ENCODE measurements at places on chromosomes 11 and 22.

DNA sequence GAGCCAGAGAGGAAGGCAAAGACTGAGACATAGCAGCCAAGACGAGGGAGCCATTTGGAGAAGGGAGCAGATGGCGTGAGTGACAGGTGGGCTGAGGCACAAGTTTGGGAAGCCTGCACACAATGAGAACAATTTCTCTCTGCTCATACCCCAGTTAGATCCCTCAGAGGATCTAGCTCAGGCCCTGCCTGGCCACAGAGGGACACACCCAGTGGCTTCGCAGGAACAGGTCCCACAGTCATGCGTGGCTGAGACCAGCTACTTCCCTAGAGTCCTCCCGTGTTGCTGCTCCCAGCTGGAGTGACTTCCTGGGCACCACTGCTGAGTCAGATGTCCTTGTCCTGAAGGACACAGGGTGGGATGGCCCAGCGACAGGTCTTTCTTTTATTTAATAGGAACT, 33.4 kb upstream of the LYVE1 start:
- DNase-seq: no peak

GRCh38 chr22:47122441-47123000, 360.1 kb downstream of the TBC1D22A start:
- no peak for DNase-seq

- no peak for DNase-seq
Observed at GRCh38 chr11:81303038-81303664, 1430.5 kb downstream of the FAM181B start.

- DNase-seq: no peak
Observed at GRCh38 chr22:28899199-28899853, 16.0 kb downstream of the ZNRF3 start.

DNA sequence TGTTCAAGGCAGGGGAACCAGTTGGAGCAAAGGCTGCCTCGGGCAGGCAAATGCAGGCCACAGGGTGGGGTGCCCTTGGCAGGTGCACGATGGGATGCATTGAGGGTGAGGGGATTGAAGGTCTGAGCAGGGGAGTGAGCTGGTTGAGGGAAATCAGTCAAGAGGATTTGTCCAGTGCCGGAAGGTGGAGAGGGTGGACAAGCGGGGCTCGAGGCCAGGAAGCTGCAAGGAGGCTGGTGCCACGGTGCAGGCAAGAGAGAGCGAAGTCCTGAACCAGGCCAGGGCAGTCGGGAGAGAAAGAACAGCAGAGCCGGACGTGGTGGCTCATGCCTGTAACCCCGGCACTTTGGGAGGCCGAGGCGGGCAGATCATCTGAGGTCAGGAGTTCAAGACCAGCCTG, 10.4 kb upstream of the MS4A10 start:
- no peak for DNase-seq

DNA sequence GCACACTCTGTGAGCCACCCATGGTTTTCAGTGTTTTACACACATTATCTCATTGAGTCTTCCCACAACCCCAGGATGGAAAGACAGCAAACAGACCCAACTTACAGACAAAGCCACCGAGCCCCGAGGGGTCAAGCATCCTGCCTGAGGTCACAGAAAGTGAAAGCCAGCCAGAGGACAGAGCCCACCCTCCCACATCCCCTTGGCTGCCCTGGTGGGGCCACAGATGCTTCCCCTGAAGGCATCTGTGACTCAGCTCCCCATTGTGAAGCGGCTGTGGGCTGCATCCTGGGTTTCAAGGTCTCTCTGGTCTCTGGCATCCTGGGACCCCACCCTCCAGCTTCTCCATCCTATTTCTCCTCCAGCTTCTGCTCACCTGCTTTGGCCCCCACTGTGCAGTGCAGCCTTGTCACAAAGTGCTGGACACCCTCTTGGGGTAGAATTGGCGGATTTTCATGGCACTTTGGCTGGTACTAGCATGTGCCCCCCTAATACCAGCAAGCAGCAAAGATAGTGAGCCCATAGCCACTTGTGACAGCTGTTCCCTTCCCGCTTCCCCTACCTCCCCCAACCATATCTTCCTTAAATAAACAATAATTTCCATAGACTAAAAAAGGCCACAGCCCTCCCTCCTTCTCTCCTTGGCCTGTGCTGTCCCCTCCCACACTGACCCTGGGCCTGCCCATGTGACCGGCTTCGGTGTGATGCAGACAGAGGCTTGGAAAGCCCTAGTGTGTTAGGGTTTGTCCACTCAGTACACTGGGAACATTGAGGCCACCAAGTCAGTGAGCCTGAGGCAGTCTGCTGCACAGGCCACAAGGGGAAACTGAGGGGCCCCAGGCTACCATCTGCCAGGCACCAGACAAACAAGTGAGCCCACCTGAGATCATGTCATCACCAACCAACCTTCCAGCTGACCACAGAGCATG, 53.9 kb upstream of the SHISAL1 start:
- no peak for DNase-seq

GRCh38 chr11:6627762-6628241, 8.6 kb upstream of the TPP1 start:
- no peak for DNase-seq

DNA sequence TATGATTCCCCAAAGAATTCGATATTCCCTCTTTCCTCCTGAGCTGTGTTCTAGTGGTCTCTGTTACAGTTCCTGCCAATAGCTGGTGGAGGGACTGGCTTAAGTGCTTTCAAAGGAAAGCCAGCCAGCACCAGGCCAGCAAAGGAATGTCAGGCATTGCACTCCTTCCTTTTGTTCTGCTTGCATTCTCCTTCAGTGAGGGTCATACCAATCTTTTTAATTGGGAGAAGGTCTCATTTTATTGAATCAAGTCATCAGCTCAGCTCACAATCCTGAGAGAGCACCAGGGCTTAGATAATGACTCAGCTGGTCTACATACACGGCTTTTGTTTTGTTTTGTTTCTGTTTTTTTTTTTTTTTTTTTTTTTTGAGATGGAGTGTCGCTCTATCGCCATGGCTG, 222.9 kb downstream of the NAV2 start:
- no peak for DNase-seq

GRCh38 chr11:115613986-115614632, 109.9 kb upstream of the CADM1 start:
- DNase-seq: no peak

GRCh38 chr11:21412652-21413383, 743.4 kb downstream of the NELL1 start:
- DNase-seq: no peak

GRCh38 chr11:33005175-33005574, 10.5 kb upstream of the DEPDC7 start:
- no peak for DNase-seq

- DNase-seq: no peak
Observed at GRCh38 chr22:46588279-46589140, 31.7 kb upstream of the GRAMD4 start.

DNA sequence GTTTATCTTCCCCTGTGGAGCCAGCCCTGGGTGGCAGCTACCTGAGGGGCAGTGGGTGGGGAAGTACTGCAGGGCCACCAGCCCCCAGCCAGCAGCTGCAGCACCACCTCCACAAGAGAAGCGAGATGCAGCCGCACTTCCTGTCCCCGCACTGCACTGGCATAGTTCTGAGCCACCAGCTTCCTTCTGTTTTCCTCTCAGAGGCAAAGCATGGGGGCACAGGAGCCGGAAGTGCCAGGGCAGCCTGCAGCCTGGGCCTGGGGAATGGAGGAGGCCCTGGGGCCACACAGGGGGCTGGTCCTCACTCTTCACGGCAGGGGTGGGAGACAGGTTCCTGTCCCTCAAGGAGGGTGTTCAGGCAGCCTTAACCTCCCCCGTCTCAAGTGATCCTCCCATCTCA, 11.9 kb upstream of the SH3BP1 start:
- DNase-seq: peak; percentile 74

- DNase-seq: no peak
Observed at GRCh38 chr11:11389238-11389637, 36.2 kb upstream of the CSNK2A3 start.

DNA sequence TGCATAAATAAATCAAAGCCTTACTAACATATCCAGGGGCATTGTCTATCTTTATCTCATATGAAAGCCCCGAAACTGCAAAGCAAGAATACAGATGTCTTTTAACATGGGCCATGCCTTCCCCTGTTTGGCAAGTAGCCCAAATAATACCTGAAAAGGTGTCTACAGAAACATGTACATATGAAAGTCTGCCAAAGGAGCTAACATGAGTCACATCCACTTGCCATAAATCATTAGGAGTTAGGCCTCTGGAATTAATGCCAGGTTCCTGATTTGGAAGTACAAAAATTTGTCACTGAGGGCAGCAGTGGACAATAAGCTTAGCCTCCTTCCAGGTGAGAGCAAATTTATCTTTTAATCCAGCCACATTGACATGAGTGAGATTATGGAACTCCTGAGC, 85.5 kb upstream of the PGR start:
- no peak for DNase-seq

DNA sequence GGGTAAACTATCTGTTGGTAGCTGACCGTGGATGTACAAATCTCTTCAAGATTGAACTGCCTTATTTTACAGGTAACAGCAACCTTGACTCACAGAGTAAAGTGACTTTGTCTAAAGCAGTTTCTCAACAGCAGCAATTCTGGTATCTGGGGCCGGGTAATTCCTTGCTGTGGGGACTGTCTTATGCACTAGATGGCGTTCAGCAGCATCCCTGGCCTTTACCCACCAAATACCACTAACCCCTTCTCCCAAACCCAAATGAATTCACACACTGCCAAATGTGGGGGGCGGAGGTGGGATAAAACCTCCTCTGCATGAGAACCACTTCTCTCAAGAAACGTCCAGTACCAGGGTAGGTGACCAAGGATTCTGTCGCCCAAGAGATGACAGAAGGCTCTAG, 1.7 kb upstream of the INCENP start:
- DNase-seq: no peak

DNA sequence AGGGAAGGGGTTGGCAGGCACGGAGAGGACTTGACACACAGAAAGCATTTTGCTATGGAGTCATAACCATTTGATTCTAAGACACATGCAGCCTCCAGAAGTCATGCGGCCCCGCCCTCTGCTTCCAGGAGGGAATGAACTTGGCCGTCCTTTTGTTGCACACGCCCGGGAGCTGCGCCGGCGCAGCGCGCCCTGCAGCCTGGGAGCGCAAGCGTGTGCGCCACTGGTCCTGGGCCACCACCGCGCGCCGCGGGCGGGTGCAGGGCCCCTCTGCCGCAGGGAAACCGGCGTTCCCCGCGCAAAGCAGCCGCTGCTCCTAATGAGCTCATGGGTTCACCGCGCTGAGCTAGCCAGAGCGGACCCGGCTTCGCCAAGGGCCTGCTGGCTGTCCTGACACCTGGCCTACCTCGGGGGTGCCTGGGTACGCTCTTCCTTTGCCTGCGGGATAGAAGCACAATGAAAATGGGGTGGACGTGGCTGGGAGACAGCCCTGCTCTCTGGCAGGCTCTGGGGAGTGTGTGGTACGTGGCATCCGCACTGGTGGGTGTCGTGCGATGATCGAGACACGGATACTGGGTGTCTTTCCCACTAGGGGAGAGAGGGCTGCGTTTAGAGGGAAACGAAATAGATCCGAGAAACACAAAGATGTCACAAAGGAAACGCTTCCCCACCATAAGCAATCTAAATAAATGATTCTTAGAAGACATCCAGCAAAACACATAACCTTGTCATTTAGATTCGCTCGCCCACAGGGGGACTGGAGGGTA, 669 bp downstream of the MICAL3 start:
- DNase-seq: peak; percentile 82

- DNase-seq: no peak
Observed at GRCh38 chr11:93221539-93221938, 23.7 kb upstream of the SLC36A4 start.

DNA sequence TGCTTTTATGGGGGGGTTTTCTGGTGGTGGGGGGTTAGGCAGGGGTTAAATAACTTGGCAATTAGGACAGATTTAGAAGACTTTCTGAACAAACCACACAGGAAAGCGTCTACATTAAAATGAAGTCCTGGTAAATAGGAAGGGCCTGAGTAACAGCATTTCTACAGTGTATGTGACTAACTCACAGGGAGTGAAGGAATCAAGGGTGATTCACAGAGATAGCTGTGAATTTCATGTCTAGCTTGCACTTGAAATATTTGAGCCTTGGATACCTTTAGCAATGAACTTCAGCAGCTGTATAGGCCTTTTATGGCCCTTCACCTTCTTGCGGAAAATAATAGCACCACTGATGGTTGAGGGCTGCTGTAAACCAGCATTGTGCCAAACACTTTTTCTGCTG, 26.1 kb upstream of the LDHA start:
- DNase-seq: no peak

DNA sequence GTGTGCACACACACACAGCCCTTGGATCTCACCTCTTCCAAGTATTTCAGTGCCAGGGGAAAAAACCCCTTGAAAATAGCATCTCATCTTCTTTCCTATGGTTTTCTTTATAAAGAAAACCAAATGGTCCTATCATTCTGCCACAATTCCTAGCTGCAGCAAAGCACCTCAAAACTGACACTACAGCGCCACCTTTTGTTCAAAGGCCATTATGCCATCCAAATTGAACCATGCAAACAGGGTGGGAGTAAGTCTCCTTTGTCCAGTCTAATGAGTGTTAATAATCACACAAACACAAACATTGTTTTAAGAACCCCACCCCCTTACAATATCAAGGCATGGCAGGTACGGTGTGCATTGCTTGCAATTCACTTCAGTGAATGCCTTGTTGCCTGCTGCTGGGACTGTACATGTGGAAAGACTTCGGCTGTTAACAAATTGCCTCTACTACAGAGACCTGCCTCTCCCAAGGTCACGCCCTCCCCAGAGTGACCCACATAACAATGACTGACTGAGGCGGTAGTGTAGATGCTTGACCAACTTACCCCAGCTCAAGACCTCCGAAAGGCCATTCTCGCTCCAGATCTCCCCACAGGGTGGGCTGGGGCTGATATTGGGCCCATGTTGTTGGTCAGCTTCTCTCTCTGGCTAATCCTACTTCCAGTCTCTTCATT, 31.7 kb downstream of the FAM181B start:
- peak; percentile 68 for DNase-seq

- peak; percentile 50 for DNase-seq
Observed at GRCh38 chr11:9639099-9639498, 24.8 kb upstream of the SWAP70 start.

- DNase-seq: no peak
Observed at GRCh38 chr11:8318536-8318935, 54.9 kb upstream of the LMO1 start.

- DNase-seq: no peak
Observed at GRCh38 chr11:122089111-122089510, 26.9 kb downstream of the BLID start.

DNA sequence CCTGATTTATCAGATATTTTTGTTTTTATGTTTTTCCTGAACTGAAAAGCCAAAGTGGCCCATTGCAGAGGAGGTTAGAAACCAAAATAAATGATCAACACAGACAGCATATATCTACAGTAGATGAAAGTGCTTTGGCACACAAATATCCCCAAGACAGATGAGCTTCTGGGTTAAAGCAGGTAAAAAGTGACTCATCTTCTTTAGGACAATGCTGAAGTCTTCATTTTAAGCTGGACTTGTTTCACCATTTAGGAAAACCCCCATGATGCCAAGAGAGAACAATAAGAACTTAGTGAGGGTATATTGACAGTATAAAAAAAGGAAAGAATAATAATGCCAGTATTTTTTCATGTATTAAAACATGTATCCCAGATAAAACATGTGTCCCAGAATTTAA, 100.8 kb upstream of the OR9G4 start:
- DNase-seq: no peak
